ENCODE measurements at places on chromosomes 1 and 21.

GRCh38 chr1:86377341-86377740 lies 18.8 kb downstream of the ODF2L start:
- no peak for DNase-seq

- DNase-seq = no peak
Measured at GRCh38 chr21:29308456-29308783, 9.7 kb downstream of the BACH1 start.

DNA sequence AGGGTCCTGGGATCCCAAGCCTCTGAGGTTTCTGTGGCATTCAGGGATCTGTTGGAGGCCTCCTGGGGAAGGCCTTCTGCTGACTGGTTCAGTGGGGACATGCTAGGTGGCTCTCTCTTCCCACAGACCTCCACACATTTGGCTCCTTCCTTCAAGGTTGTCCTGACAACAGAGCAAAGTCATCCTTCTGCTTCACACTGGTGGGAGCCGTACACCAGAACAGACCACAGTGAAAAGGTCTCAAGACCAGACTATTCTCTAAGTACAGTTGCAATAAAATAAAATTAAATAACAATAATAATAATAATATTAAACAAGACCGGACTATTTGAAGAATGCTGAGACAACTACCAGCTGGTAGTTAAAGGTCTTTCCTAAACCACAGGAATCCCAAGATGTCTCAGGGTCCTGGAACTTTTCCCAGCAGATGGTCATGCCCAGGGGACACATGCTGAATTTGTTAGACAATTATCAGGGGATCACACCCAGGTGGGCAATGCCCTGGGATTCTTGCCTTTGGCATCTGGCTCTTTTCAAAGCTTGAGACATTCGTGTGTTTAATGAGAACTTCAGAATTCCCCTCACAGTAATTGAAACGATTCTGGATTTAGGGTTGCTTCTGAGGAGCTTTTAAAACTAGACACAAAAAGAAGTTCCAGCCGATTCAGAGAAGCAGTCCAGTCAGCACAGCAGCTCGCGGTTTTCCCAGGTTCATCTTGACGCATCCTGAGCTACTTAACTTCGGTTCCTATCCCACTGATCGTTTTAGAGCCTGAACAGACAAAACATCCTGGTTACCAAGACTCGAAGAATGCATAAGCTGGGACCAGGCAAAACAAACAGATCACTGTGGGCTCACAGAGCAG lies 22.9 kb downstream of the HTR1D start:
- no peak for DNase-seq

- DNase-seq = no peak
Measured at GRCh38 chr1:154962156-154962749, 671 bp upstream of the PYGO2 start.

- no peak for DNase-seq
Measured at GRCh38 chr1:162671664-162672410, 39.6 kb downstream of the DDR2 start.

GRCh38 chr21:38012672-38013071 lies 96.4 kb upstream of the KCNJ6 start:
- no peak for DNase-seq

- no peak for DNase-seq
Measured at GRCh38 chr1:177629526-177629925, 340.3 kb downstream of the SEC16B start.

DNA sequence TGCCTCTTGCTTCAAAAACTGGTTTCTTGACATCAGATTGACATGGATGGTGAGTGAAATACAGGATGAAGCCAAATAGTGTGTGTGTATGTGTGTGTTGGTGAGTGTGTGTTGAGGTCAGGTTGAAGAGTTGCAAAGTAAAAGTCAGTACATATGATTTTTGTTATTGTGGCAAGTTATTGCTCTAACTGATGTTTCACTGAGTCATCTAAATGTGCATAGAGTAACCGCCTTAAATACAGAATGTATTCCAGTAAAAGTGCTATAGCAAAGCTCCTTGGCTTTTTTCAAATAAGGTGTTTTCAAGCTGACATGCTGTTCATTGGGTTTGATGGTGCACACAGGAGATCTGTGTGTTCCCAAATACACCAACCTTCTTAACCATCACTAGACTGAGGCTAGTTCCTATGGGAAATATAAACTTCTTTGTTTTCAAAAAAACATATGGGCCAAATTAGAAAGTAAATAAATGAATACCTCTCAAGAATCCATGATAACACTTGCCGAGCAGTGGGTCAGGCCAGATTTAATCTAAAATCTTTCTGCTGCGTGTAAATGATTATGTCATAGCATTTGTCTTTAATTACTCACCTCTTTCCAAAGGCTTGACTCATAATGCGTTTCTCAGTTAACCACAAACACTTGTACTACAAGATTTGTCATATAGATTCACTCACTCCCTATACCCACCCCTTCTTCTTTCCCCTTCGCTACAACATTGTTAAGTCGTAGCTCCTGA lies 151.1 kb downstream of the LYPLAL1 start:
- DNase-seq = no peak

- no peak for DNase-seq
Measured at GRCh38 chr1:21677168-21677567, 8.0 kb upstream of the RAP1GAP start.

- no peak for DNase-seq
Measured at GRCh38 chr1:67339623-67340343, 32.1 kb downstream of the IL12RB2 start.

DNA sequence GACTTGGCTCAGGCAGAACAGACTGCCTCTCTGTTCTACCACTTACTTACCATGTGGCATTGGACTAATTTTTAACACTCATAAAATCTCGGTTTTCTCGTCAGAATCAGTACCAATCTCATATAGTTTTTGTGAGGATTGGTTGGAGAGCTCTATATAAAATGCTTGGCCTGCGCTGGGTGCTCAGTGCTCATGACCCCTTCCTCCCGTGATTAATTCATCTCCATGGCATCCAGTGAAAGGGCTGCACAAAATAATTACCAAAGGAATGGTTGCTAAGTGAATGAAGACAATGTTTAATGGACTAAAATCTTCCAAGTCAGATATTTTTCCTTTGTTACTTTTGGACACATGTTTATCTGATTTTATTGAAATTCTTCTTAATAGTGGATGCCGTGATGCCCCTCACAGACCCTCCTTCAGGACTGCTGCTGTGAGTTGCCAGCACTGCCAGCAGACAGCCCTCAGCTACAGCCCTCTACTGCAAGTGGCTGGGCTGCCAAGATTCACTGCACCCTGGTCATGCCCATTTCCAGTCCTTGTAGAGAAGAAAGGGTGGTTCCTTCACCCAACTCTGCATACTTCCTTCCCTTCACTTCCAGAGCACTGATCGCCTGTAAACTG lies 436.5 kb downstream of the LMO4 start:
- no peak for DNase-seq

GRCh38 chr1:109356915-109357314 lies 40.8 kb downstream of the SORT1 start:
- DNase-seq = no peak

DNA sequence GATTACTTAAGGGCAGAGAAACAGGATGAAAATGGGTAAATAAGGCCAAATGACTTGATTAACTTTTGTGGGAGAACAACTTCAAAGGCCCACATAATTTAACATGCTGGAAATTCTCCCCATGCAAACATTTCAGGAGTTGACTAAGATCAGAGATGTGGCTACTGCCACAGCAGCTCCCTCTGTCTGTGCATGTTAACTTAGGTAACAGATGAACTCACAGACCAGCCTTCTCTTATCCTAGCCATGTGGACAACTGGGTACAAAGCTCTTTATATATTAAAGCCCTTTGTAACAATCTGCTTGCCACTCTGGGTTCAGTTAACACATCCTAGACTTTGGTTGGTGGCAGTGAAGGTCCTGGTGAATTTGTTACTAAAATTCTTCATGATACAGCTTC lies 33.2 kb downstream of the BEND5 start:
- DNase-seq = no peak

GRCh38 chr1:161864577-161864976 lies 98.5 kb downstream of the ATF6 start:
- no peak for DNase-seq

GRCh38 chr1:65493802-65494201 lies 73.3 kb downstream of the LEPR start:
- no peak for DNase-seq

DNA sequence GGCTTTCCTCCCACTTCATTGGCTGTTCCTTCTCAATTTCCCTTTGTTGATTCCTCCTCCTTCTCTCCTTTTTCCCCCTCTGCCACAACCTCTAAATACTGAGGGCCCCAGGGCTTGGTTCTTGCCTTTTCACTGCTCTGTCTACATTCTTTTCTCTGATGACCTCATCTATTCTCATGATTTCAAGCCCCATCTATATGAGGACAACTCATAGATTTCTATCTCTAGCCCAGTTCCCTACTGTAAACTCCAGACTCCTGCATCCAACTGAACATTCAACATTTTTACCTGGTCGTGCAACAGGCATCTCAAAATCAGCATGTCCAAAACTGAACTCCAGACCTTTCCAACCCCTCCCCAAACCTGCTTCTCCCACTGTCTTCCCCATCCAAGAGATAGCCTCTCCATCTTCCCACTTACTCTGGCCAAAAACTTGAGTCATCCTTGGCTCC lies 11.5 kb upstream of the SLC9A1 start:
- no peak for DNase-seq

GRCh38 chr1:200211157-200211556 lies 183.6 kb downstream of the NR5A2 start:
- DNase-seq = no peak

GRCh38 chr1:200885623-200886402 lies 8.9 kb upstream of the INAVA start:
- DNase-seq = no peak

GRCh38 chr1:51616490-51616889 lies 402 bp upstream of the OSBPL9 start:
- DNase-seq = no peak

GRCh38 chr1:68120136-68120791 lies 69.8 kb upstream of the DIRAS3 start:
- peak; percentile 14 for DNase-seq

GRCh38 chr21:14064296-14064645 lies 146.5 kb downstream of the LIPI start:
- no peak for DNase-seq

DNA sequence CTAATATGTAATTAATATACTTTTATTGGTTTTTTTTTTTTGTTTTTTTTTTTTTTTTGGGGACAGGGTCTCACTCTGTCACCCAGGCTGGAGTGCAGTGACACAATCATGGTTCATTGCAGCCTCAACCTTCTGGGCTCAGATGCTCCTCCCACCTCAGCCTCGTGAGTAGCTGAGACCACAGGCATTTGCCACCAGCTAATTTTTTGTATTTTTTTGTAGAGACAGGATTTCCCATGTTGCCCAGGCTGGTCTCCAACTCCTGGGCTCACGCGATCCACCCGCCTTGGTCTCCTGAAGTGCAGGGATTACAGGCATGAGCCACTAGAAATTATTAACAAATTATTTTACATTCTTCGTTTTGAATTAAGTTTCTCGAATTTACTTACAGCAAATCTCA lies 16.8 kb upstream of the POGZ start:
- no peak for DNase-seq

DNA sequence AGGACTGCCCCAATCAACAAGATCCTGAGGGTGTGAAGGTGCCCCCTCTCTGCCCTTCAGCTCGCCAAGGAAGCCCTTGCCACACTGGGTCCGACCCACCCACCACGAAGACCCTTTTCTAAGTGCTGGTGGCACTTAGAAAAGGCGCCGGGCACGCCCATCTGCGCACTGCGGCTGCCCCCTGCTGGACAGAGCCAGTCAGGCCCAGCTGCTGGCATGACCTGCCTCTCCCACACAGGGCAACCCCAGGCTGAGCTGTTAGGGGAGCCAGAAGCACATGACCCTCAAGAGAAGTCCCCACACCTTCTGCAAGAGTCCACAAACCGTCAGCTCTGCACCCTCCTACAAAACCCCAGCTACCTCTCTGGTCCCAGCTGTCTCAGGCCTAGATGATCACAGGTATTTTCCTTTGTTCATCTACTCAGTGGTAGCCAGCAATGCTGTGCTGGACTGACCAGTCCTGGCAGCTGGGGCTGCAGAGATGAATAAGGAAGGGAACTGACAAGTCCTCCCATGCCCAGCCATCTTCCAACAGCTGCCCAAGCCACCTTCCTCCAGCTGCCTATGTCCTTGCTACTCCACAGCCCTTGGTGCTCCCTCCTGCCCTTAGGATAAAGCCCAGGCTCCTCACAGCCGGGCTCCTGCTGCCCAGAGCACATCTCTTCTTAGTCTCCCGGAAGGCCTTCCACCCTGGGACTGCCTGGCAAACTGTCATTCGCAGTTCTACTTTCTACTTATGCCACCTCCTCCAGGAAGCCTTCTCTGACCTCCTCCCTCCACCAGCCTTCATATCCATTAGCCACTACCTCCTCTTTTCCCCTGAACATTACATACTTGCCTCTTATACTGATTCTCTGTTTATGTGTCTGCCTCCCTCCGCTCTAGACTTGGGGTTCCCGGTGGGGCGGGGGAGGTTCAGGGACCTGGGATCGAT lies 39.8 kb upstream of the ZC3H12A start:
- peak; percentile 46 for DNase-seq

DNA sequence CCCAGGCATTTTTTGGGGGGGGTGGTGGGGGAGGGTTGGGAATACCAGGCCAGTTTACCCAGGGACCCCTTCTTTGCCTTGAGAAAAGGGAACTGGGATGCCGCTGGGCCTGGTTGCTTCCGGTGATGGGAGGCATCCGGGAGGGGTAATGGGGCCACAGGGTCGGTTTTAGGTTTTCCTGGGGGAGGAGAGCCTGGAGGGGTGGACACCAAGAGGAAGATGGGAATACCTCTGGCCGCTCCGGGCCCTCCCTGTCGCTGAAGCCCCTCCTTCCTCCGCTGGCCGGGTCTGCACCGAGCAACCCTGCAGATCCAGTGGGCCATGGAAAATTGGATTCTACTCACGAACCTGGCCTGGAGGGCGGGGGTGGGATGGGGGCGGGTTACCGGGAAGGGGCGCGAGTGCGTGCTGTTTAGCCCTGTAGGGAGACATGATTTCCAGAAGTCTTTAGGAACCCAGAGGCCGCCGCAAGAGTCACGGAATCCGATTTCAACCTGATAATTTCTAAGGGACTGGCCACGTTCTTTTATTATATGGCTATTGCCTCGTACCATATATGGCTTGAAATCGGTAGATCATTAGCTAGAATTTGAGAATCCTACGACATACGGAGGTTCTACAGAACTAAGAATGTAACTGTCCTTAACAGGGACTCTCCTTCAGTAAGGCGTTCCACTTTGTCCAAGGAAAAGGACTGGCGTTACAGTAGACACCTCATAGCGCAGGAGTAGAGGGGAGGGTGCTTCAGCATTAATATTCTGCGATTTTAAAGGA lies 749 bp downstream of the AKIRIN1 start:
- peak; percentile 15 for DNase-seq

- no peak for DNase-seq
Measured at GRCh38 chr1:111696330-111696729, 42.9 kb downstream of the INKA2 start.

DNA sequence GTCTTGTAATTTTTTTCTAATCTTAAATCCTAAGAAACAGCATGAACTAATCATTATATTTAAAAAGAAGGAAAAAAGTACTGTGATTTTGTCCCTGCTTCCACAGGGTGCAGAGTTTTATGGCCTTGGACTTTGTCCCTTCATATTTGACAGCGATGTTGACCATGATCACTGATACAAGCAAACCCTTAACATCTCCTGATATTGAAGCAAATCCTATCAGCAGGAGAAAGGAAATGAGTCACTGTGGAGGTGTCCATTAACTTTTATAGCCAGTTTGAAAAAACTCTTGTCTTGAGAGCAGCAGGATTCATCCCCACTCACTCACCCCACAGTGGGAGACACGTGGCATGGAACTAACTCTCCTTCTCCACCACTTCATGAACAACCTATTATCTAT lies 5.1 kb upstream of the REG4 start:
- no peak for DNase-seq

- no peak for DNase-seq
Measured at GRCh38 chr1:56644064-56644918, 823 bp upstream of the PRKAA2 start.

- DNase-seq = no peak
Measured at GRCh38 chr1:206735553-206736031, 35.0 kb upstream of the IL19 start.

All from stimulated activated CD4-positive, alpha-beta T cell treated with anti-CD3 and anti-CD28 coated beads, TNF-alpha, amount 100 ng/mL, for 48 hours (primary cell).